Left forelimb (tissue), 1 donor: ENCODE measurements at places on chromosomes 13 and 19.
A peak's percentile ranks its signal among the peaks of the same experiment; 100 is the strongest.

DNA sequence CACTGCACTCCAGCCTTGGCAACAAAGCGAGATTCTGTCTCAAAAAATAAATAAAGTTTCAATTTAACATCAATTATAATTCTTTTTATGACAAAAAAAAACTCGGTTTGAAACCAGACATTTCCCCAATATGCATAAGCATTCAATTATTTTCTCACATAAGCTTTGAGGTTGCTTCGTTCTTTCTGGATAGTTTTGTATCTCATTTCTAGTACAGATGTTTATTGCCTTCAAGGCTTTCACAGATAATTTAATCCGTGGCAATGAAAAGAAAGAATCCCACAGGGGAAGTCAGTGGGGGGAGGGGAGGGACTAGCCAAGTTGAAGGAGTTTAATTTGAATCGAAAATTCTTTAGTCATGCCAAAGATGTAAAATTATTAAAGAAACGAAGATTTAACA lies 29.6 kb upstream of the TSC22D1 start:
- DNase-seq, result no peak

DNA sequence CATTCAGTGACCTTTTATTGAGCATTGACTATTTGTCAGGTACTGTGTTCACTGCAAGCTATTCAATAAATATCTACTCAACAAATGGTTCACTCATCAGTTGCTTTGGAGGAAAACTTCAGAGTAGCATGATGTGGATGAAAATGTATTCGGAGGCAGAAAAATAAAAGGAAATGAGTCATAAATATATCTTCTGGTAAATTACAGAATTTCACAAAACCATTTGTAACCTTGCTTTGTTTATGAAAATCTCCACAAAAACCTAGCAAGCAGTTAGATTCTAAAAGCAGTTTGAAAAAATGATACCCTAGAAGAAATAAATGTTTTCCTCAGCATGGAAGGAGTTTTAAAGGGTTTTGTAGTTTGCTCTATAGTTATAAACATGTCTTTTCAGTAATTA lies 399.6 kb downstream of the LMO7 start:
- no peak for DNase-seq

DNA sequence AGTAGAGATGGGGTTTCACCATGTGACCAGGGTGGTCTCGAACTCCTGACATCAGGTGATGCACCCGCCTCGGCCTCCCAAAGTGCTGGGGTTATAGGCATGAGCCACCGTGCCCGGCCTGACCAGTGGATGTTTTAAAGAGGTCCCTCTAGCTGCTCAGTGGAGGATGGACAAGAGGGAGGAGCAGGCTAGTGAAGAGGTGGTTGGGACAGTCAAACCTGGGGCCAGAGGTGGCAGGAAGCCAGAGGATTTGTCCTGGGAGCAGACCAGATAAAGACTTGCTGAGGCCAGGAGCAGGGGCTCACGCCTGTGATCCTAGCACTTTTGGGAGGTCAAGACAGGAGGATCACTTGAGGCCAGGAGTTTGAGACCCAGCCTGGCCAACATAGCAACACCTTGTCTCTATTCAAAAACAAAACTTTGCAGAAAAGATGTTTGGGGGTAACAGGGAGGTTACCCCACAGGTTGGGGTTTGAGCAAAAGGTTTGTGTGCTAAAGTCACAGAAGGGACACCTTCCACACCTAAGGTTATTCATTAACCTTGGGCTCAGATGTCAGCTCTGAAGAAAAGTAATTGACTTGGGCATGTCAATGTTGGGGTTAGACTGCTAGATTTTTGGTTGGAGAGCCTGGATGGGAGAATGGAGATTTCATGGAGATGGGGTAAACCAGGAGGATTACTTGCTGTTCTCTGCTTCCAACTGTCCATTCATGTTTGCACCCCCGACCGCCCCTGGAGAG lies 9.0 kb downstream of the BCAM start:
- no peak for DNase-seq

- DNase-seq, result no peak
Observed at GRCh38 chr13:111371720-111372119, 51.3 kb downstream of the TEX29 start.

GRCh38 chr13:29595380-29596063 lies at the start of gene SLC7A1:
TSS of gene SLC7A1 (minus strand) at chr13:29595688. CDS start at chr13:29536188, 59,500 bp downstream.
- peak; percentile 86 for DNase-seq

DNA sequence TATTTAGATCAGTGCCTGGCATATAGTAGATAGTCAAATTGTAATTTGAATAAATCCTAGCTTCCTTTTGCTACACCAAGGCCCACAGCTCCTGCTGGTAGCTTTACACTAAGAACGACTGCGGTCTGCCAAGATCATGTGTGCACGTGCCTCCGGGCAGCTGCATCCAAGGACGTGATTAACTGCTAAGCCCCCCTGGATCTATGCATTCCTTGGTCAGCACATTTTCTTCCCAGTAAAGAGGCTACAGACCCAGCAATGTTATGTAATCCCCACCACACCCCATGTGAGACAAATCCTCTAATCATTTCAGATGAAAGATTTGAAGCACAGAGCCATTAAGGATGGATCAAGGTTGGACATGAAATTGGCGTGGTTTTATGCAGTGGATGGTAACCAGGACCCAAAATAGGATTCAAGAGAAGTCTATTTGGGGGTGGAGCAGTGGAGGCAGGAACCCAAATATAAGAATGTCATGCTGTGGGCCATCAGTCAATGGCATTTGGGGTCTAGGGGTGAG lies 65.2 kb upstream of the PEG3 start:
- peak; percentile 76 for DNase-seq

GRCh38 chr19:31070146-31071065 lies 278.8 kb downstream of the TSHZ3 start:
- no peak for DNase-seq

DNA sequence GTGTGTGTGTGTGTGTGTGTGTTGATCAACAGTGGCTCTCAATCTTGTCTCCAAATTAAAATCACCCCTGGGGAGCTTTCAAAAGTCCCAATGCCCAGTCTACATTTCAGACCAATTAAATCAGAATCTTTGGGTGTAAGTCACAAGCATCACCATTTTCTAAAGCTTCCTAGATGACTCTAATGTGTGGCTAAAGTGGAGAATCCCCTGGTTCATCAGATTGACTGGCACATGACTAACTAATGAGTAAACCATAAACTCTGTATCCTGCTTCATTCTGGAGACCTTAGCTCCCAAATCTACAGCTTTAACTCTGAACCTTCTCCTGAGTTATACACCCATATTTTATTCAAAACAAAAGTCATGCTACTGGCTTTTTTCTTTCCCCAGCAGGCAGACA lies 131.3 kb downstream of the SUCLA2 start:
- DNase-seq, result no peak

- no peak for DNase-seq
Observed at GRCh38 chr13:21579754-21580316, 24.1 kb downstream of the MICU2 start.

DNA sequence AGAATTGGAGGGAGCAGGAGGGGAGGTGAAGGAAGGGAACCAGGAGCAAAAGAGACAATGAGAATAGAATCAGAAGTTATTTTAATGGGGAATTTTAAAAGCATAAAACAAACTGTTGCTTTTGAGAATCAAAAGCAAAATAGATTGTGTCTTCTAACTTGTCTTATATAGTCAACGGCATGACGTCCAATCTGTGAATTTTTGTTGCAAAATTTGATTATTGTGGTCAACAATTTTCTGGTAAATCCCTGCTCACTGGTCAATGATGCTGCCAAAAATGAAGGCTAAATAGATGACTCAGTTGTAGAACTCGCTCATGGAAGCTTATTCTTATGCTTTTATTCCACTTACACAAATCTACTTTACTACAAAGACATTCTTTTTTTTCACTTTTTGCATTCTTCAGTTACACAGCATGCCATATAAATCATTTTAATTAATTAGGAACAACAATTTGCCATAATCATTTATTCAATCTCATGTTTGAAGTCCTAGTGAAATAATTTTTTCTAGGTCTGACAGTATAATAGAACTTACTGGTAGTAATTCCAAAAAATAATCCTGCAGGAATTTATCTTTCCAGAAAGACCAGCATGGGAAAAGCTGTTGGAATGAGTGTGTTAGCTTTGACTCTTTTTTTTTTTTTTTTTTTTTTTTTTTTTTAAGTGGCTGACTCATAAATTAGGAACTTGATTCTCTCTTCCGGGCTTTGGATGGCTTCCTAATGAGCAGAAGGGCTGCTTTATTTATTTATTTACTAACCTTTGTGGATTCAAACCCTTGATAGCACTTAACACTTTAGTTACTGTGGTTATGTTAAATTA lies 256.9 kb downstream of the SPRY2 start:
- DNase-seq, result no peak

GRCh38 chr13:48749144-48749543 lies 95.4 kb downstream of the CYSLTR2 start:
- DNase-seq, result no peak

DNA sequence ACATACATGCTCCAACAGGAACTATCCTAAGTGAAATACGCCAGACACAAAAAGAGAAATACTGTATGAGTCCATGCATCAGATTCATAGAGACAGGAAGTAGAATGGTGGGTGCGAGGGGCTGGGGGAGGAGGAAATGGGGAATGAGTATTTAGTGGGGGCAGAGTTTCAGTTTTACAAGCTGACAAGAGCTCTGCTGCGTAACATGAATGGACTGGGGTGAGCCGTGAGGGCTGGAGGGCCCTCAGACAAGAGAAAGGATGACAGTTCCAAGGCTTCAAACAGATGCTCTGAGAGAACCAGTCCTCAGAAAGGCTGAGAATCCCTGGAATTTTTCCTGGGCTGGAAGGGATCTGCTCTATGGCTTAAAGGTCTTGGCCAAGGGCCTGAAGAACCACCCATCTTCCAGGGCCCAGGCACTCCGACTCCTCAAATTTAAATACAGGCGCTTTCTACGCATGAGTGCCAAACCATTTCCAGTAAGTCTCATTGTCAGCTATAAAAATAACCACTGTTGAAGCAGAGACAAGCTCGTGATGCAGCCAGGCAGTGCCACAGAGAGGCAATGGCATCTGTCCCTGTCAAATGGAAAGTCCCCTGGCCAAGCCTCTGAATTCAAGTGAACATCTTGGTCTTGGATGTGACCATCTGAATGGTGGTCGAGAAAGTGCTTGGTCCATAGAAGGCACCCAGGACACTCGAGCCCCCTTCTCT lies 17.5 kb downstream of the KLF2 start:
- DNase-seq, result no peak

GRCh38 chr13:27283906-27284493 lies 13.4 kb downstream of the RASL11A start:
- DNase-seq, result peak; percentile 14

GRCh38 chr13:33351319-33351718 lies 65.8 kb upstream of the STARD13 start:
- no peak for DNase-seq

- DNase-seq, result no peak
Observed at GRCh38 chr13:84131249-84131648, 249.0 kb upstream of the SLITRK1 start.
